ENCODE measurements at places on chromosomes 5 and 9. TPM values are rescaled to one million over a fixed set of nuclear protein-coding genes. Genes with fewer than 3 reads are reported as not detected.
A peak's percentile ranks its signal among the peaks of the same experiment; 100 is the strongest.

GRCh38 chr9:101639785-101640665 is 45.3 kb upstream of the PPP3R2 start:
- no peak for DNase-seq

DNA sequence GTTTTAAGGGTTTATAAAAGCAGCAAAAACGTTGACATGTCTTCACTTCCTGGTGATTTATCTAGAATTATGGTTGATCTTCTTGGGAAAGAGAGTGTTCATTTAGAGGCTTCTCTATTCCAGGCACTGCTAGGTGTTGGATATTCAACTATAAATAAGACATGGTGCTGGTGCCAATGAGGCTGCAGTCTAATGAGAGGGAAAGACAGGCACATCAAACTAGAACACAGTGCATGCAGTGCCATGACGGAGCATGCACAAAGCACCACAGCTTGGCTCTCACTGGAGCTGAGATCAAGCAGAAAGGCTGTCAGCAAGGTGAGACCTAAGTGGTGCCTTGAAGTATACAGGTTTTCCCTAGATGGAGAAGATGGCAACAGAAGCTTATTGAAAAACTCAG is 126.5 kb downstream of the RMI1 start:
- DNase-seq, result no peak

DNA sequence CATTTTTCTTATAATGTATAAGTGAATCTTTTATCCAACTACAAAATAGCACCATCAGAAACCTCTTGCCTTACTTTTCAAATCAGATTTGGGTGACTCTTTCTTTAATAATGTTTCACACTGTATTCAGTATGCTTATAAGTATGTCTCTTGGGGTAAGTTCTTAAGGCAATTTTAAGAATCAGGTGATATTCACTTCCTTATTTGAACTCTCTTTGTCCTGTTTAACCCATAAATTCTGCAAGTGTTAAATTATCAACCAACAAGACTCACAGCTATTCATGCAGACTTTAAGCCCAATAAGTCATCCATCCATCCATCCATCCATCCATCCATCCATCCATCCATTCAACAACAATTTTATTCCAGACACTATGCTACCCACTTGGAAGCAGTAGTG is 142.7 kb upstream of the FBXL17 start:
- DNase-seq, result no peak

UNC5A gene
- 0.46 TPM for total RNA-seq

GRCh38 chr9:75491533-75491932 is 398.9 kb upstream of the PCSK5 start:
- DNase-seq, result no peak

CARD6 gene
- 1.3 TPM for total RNA-seq

- DNase-seq, result peak; percentile 81
Measured at GRCh38 chr9:81559709-81560108, 129.6 kb downstream of the TLE1 start.

ROR2 gene
- total RNA-seq, result not detected

- peak; percentile 93 for DNase-seq
Measured at GRCh38 chr5:90983148-90983547, 400.0 kb downstream of the ARRDC3 start.

- no peak for DNase-seq
Measured at GRCh38 chr9:1916655-1917054, 98.5 kb upstream of the SMARCA2 start.

DNA sequence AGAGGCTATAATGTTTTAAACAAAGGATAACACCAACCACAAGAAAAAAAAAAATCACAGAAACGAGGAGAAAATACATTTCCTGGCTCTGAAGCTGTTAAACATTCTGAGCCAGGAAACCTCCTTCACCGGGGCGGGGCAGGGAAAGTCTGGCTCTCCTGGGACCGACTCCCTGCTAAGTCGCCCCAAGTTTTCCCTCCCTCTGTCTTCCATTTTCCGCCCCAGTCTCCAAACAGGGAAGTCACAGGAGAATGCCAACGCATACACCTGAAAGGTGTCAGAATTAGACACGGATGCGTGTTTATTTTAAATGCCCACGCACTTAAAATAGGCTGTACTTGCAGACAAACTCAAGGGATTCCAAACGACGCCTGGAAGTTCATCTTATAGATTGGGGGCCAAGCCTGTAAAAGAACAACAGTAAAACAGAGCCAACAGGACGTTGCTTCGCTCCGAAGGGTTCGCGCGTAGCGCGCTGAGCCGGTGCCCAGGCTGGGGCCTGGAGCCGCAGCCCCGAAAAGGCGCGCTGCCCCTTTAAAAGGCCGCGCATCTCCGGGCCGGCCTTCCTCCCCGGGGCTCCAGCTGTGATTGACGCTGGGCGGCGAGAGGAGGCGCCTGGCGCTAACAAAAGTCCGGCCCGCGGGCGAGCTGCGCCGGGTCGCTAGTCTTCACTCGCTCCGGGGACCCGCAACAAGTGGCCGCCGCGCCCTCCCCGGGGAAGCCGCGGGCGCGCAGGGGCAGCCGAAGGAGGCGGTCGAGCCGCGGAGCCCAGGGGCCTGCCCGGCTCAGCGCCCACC is at the start of gene FBXL7:
Gene FBXL7, plus strand, starts transcription at position 653 of the 797 bp plus-strand sequence.
- peak; percentile 43 for DNase-seq

GRCh38 chr5:145825751-145826180 is 9.4 kb downstream of the PRELID2 start:
- DNase-seq, result peak; percentile 66

- DNase-seq, result no peak
Measured at GRCh38 chr9:93270976-93271375, 87.0 kb downstream of the WNK2 start.

- DNase-seq, result no peak
Measured at GRCh38 chr9:124122321-124122720, 110.8 kb downstream of the LHX2 start.

GRCh38 chr9:87529671-87530070 is 32.0 kb downstream of the DAPK1 start:
- DNase-seq, result no peak

SKP2 gene
- 32.0 TPM for total RNA-seq

GRCh38 chr9:131236161-131236560 is 40.1 kb downstream of the FAM78A start:
- no peak for DNase-seq

DNA sequence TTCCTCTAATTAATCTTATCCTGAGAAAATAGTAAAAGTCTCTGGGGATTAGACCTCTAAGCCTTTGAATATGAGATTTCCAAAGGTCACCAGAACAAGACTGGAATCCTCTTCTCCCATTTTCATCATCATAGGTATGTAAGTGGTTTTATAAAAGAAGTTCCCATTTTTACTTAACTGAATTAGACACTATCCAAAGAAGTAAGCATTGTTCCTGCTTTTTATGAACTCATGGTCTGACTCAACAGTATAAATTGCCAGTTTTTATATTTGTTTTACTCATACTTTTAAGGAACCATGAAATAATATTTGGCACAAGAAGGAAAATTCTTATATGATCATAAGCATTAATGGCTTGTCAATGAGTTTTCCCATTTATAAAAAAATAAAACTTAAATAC is 167.1 kb upstream of the ADRA1B start:
- DNase-seq, result peak; percentile 81

- DNase-seq, result no peak
Measured at GRCh38 chr5:155947394-155948062, 379.4 kb upstream of the SGCD start.

DNA sequence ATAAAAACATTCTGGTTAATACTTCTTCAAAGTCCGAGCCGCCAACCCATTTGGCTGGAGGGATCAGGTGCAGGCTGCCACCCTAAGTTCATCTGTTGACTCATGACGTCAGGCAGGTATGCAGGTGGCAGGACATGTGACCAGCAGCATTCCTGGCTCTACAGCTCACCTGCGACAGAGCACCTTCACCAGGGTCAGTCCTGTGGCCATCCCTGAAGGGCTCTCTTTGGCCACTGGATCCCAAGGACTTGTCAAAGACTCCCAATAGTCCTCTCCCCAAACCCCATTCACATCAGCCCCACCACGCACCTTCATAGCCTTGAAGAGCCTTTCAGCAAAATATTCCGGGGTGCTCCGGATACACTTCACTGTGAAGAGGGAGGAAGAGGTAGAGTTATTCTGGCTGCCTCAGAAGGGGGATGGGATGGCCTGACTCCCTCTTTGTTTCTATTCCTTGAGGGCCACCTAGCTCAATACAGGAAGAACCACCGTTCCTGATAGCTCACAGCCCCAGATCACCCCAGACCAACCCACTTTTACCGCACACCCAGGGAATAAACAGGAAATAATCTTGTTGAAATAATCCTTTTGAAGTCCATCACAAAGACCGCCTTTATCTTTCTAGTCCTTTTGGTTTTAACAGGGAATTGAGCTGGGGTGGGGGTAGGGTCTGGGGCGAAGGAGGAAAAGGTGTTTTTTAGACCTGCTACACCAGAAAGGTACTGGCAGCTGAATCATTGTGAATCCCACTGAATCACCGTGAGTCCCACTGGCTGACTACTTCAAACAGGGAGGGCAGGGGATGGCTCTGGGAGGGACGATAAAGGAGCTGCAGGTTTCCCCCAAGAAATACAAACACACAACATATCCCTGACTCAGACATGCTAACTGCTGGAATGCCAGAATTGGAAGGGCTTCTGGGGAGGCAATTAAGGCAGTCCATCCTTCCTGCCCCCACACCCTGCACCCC is 26.4 kb downstream of the ANXA6 start:
- DNase-seq, result peak; percentile 11

- DNase-seq, result no peak
Measured at GRCh38 chr9:123096987-123097386, 63.5 kb downstream of the GPR21 start.

- no peak for DNase-seq
Measured at GRCh38 chr5:155080721-155081120, 67.2 kb downstream of the KIF4B start.

- DNase-seq, result peak; percentile 49
Measured at GRCh38 chr9:127572961-127573721, 38.9 kb upstream of the STXBP1 start.

GRCh38 chr5:67363180-67363709 is 166.6 kb upstream of the CD180 start:
- no peak for DNase-seq

CYLC2 gene
- total RNA-seq, result not detected

- DNase-seq, result no peak
Measured at GRCh38 chr9:114789006-114789405, 16.8 kb downstream of the TNFSF15 start.

INSL6 gene
- total RNA-seq, result not detected

GRCh38 chr5:166648736-166649135 is 1642.7 kb upstream of the WWC1 start:
- DNase-seq, result no peak

DNA sequence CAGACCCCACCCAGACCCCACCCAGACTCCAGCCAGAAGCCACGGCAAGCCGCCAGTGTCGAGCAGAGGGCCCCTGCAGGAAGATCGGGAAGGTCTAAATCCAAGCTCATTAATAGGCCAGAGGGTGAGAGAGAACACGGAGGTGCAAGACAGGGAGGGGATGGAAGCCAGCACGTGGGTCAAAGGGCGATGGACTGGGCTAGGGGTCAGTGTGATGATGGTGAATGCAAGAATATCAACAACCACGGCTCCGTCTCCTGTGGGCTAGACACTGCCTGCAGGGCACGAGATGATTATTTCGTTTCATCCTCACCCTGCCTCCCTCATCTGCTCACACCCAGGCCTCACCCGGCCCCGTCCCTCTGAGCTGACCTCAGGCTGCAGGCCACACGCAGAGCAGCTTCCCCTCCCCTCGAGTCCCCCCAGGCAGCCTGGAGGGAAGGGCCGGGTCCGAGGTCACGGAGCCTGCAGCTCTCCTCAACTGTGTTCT is 122.0 kb downstream of the COL23A1 start:
- DNase-seq, result no peak

GLE1 gene
- 27.0 TPM for total RNA-seq

PCDHB14 gene
- total RNA-seq, result 0.58 TPM

SLC24A2 gene
- total RNA-seq, result not detected

DNA sequence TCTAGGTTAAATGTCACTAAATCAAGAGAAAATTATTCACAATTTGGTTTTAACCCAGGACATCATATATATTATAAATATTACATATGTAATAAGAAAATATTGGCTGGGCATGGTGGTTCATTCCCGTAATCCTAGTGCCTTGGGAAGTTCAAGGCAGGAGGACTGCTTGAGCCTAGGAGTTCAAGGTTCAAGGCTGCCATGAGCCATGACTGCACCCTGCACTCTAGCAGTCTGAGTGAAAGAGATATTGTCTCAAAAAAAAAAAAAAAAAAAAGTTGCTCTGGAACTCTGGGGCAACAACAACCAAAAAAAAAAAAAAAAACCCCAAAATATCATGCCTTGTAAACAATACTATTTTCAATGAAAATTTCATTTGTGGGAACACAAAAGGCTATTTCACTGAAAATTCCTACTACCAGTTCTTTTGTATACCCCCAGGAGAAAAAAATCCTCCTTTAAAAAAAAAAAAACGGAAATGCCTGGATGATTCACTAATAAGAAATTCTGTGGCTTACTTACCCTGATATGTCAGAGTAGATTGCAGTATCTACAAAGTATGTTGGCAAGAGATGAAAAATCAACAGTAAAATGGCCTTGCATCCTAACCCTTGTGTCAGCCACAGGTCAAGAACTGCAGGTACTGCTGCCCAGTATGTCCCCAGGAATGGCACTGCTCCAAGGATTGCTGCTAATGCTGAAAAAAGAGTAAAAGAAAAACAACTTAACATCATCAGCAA is 22.6 kb upstream of the CTNNAL1 start:
- DNase-seq, result peak; percentile 86

DDX4 gene
- total RNA-seq, result not detected

MTMR12 gene
- 14.5 TPM for total RNA-seq

DNA sequence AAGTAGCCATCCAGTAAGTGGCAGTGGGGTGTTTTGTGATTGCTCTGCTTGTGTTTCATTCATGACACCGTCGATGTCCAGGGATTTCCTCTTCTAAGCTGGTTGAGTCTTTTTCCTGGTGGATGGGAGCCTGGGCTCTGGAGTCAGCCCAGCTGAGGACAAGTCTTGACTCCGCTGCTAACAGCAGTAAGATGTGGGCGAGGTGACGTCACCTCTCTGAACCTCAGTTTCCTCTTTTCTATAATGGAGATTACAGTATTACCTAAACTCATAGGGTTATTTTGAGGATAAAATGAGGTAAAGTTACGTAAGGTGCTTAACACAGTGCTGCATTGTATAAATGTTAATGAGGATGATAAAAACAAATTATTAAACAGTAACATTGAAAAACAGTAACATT is 21.3 kb downstream of the FGF1 start:
- no peak for DNase-seq
